ENCODE measurements at places on chromosomes 3 and 15. TPM values are rescaled to one million over a fixed set of nuclear protein-coding genes. Genes with fewer than 3 reads are reported as not detected.

- no peak for DNase-seq
- no peak overlapping the region for H3K4me3 ChIP-seq
- H3K4me1 ChIP-seq = no peaks in the 10 kb centered on the region
- no peak overlapping the region for H3K27ac ChIP-seq
- no peaks in the 10 kb centered on the region for H3K36me3 ChIP-seq
Measured at GRCh38 chr15:33701304-33701696, 267.0 kb upstream of the CHRM5 start.

GRCh38 chr15:80743189-80743833 is 35.9 kb upstream of the CEMIP start:
- peaks cover 5% of the 10 kb centered on the region for H3K4me1 ChIP-seq
- no peaks in the 10 kb centered on the region for H3K27me3 ChIP-seq

GRCh38 chr3:196670339-196670738 is 30.8 kb downstream of the NRROS start:
- H3K4me1 ChIP-seq = no peaks in the 10 kb centered on the region
- no peak overlapping the region for H3K27ac ChIP-seq
- no peaks in the 10 kb centered on the region for H3K27me3 ChIP-seq
- H3K36me3 ChIP-seq = no peaks in the 10 kb centered on the region
- no peak overlapping the region for H3K4me3 ChIP-seq

GRCh38 chr3:48155122-48155521 is 33.1 kb downstream of the CDC25A start:
- no peaks in the 10 kb centered on the region for H3K36me3 ChIP-seq
- DNase-seq = no peak
- H3K27ac ChIP-seq = no peak overlapping the region
- H3K4me3 ChIP-seq = no peak overlapping the region
- no peaks in the 10 kb centered on the region for H3K27me3 ChIP-seq
- no peaks in the 10 kb centered on the region for H3K4me1 ChIP-seq

DNA sequence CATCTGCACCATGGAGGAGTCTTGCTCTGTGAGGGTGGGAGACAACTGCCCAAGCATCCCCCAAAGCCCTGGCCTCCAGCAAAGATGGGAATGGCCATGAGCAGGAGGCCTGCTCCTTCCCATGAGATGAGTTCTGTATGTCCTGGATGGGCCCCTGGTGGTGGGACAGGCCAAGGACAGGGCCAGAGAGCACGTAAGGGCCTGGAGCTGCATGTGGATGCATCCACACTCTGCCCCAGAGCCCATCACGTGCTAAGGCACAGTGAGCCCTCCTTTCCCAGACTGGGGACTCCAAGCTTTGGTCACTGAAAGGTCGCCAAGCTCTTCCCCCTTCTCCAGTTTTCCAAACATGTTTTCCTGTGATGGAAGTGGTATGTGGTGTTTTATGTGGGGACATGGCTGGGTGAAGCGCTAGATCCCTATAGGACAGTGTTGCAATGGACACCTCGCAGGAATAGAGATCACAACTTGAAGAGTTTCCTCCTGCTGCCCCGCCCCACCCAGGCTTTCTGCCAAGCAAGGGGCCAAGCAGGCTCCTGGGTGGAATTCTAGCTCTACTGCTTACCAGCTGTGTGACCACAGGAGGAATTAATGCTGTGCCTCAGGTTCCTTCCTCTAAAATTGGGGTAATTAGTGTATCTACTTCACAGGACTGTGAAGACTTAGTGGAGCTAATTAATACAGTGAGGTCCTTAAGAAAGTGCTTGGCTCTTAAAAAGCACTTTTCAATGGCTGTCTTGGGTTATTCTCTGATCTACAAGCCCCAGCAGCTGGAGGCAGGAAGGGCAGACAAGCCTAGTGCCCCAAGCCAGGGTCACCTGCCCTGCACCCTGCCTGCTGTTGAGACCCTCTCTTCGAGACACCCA is 106.4 kb upstream of the RPL32 start:
- no peak overlapping the region for H3K4me3 ChIP-seq
- H3K27ac ChIP-seq = no peak overlapping the region
- H3K36me3 ChIP-seq = no peaks in the 10 kb centered on the region
- no peaks in the 10 kb centered on the region for H3K27me3 ChIP-seq
- peak; percentile 64 for DNase-seq

ZKSCAN7 gene
- 5.6 TPM for total RNA-seq

All from prostate gland (tissue), 2 donors.